ENCODE measurements at places on chromosomes 5 and 9. TPM values are rescaled to one million over a fixed set of nuclear protein-coding genes. Genes with fewer than 3 reads are reported as not detected.

ADGRD2 gene
- polyA plus RNA-seq = not detected

FAM174A gene
- 31.0 TPM for polyA plus RNA-seq

ARID3C gene
- 0.18 TPM for polyA plus RNA-seq

- no peak for DNase-seq
Observed at GRCh38 chr5:40124367-40124766, 555.3 kb upstream of the PTGER4 start.

- DNase-seq = no peak
Observed at GRCh38 chr9:130921989-130922892, 16.8 kb downstream of the FIBCD1 start.

DNA sequence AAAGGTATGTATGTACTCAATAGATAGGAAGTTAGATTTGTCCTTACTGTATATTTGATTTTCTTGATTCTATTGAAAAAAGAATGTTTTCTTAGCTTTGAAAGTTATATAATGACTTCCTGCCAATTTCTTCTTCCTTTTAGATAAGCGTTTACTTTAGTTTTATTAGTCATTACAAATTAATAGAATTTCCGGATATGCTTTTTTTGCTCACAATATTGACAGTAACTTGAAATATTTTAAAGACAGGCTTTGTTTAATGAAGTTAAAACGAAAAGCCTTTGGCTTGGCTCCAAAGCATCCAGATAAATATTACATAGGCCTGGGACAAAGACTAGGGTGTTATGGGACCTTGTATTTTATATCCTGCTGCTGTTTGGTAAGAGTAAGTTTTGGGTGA lies 49.5 kb downstream of the CWC27 start:
- no peak for DNase-seq

- no peak for DNase-seq
Observed at GRCh38 chr9:23120630-23121029, 674.0 kb downstream of the DMRTA1 start.

GRCh38 chr5:172939071-172939470 lies 20.2 kb upstream of the RPL26L1 start:
- no peak for DNase-seq

DNA sequence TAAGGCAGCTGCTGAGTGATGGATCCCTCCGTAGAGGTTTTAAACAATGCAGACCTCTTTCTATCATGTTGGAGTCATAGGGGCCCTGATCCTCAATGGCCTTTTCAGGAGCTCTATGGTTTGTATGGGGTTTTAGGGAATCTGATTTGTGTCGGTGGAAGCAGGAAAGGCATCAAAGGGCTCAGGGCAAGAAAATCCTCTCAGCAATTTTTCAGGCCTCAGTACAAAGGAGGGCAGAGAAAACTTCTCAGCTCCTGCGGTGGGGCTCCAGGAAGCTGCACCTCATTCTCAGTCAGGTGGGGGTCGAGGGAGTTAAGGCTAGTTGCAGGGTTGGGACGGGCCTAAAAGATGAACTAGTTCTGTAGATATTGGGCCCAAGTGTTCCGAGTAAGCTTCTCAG lies 35.0 kb downstream of the GLRA1 start:
- no peak for DNase-seq

DNA sequence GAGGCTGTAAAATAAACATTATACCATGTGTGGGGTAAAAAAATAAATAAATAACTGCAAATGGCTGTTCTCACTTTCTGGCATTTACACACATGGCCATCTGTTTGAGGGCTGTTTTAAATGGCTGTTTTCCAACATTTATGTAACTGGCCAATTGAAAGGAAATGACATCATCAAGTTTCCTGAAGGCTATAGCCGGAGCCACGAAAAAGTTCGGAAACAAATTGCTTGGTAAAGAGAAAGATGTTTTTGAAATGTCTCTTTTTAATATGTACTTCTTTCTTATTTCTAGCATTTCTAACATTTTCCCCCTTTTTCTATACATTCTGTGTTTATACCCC lies 95.4 kb upstream of the DAB2 start:
- DNase-seq = peak; percentile 78

DNA sequence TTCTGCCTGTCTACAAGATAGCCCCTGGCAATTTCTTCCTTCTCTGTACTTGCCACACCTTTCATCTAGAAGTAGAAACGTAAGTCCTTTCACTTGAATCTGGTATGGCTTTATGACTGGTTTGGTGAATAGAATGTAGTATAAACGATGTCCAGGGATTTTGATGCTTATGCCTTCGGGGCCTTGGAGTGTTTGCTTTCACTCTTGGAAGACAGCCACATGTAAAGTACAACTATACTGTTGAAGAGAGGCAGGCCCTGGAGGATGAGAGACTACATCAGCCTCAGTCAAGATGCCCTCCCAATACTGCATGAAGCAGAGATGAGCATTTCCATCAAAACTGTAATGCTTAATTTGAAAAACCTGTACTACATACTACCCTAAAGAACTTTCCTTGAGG lies 553.8 kb upstream of the C9orf72 start:
- no peak for DNase-seq

DNA sequence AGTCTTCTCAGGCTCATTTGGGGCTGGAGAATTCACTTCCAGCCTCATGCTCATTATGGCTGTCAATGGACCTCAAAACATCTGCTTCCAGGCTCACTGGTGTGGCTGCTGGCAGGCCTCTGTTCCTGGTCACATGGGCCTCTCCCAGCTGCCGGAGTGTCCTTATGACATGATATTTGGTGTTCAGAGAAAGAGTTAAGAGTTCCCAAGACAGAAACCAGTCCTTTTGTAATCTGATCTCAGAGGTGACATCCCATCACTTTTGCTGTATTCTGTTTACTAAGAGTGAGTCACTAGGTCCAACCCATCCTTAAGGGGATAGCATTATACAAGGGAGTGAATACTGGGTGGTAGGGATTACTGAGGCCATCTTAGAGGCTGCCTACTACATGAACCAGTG lies 104.6 kb downstream of the CACNA1B start:
- no peak for DNase-seq

GRCh38 chr5:45295231-45295630 lies 400.9 kb downstream of the HCN1 start:
- no peak for DNase-seq

GRCh38 chr9:135589596-135590485 lies 28.3 kb downstream of the PAEP start:
- no peak for DNase-seq
